ENCODE measurements at places on chromosomes 5 and 9.
A peak's percentile ranks its signal among the peaks of the same experiment; 100 is the strongest.

DNA sequence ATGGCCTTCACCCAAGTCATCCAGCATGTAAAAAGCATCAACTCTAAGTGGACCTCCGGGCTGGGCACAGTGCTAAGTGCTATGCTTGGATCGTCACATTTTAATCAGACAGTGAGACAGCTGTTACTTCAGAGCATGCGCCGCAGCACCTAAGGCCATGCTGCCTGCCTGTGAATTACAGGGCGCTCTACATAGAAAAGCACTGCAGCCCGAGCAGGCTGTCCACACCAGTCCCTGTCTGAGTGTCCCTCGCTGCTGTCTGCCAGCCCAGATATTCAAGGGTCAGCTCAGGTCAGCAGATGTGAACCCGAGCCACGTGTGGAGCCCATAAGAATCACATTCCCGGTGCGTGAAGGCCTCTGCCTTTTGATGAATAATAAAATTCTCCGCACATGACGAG is 37.1 kb downstream of the AK8 start:
- no peak for DNase-seq

- DNase-seq = no peak
These were observed 11.3 kb downstream of the PROP1 start for GRCh38 chr5:177984584-177985206.

DNA sequence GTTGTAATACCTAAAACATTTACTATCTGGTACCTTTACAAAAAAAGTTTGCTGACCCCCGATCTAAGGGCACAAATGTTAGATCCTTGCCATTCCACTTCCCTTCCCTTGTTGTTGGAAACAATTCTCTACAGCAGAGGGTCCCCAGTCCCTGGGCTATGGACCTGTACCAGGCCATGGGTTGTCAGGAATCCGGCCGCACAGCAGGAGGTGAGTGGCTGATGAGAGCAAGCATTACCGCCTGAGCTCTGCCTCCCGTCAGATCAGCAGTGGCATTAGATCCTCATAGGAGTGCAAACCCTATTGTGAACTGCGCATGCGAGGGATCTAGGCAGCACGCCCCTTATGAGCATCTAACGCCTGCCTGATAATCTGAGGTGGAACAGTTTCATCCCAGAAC is 248.5 kb downstream of the AP3B1 start:
- DNase-seq = no peak

DNA sequence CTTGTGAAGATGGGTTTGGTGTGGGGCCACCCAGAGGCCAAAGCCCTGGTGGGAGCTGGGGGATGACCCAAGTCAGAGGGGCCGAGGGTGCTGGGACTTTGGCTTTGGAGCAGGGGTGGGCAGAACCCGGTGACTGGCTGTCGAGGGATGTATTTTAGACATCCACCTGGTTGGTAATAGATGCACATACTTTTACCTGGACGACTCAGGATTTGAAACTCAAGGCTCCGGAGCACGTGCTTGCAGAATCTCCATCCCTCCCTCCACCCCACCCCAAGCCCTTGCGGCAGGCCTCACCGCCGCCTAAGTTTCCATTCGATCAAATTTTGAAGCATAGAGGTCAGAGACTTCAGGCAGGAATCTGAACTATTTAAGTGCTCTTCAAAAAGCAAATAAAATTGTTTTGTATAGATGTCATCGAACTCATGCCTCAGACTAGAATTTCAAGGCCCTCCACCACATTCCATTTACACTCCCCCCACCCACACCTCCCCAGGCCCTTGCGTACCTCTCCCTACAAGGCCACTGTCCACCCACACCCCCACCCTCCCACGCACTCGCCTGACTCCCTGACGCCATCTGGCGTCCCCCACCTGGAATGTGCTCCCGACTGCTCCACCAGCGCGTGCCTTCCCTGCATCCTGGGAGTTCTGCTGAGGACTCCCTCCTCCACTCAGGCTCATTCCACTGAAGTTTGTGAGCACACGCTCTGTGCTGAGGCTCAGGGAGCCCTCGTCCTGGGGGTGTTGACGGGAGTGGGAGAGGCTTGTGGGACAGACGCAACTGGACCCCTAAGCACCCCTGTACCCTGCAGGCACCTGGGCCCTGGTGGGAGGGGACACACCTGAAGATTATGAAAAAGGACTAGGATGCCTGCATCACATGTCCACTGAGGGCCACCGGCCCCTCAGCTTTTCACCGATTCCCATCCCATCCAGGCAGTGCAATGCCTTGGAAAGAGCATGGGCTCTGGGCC is 56.4 kb upstream of the RPL26L1 start:
- peak; percentile 99 for DNase-seq

GRCh38 chr5:158482125-158482524 is 617.6 kb downstream of the EBF1 start:
- no peak for DNase-seq
